ENCODE measurements at places on chromosomes 11 and 22.

GRCh38 chr11:68924073-68924925 lies 20.6 kb downstream of the IGHMBP2 start:
- H3K27ac ChIP-seq: no peak overlapping the region
- peaks cover 97% of the 10 kb centered on the region for H3K36me3 ChIP-seq
- H3K4me1 ChIP-seq: no peaks in the 10 kb centered on the region
- H3K27me3 ChIP-seq: no peaks in the 10 kb centered on the region
- H3K4me3 ChIP-seq: no peak overlapping the region
- DNase-seq: no peak

GRCh38 chr11:77036398-77036797 lies 2.2 kb downstream of the B3GNT6 start:
- no peak overlapping the region for H3K4me3 ChIP-seq
- no peaks in the 10 kb centered on the region for H3K27me3 ChIP-seq
- DNase-seq: no peak
- no peaks in the 10 kb centered on the region for H3K36me3 ChIP-seq

DNA sequence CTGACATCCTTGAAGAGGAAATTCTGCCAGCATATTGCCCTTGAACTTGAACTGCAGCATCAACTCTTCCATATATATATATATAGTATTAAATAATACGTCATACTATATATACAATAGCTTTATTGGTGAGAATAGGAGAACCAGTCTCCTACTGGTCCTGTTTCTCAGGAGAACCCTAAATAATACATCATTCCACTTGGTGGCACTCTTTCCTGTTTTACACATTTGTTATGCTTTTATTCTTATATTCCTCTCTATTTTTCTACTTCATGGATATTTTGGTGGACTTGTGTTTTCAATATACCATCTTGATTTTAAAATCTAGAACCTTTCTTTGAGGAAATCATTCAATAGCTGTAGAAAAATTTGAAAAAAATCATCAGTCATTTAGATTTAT lies 193.3 kb downstream of the TRPC6 start:
- DNase-seq: no peak
- no peaks in the 10 kb centered on the region for H3K36me3 ChIP-seq
- H3K27ac ChIP-seq: no peak overlapping the region
- H3K27me3 ChIP-seq: no peaks in the 10 kb centered on the region
- no peak overlapping the region for H3K4me3 ChIP-seq

DNA sequence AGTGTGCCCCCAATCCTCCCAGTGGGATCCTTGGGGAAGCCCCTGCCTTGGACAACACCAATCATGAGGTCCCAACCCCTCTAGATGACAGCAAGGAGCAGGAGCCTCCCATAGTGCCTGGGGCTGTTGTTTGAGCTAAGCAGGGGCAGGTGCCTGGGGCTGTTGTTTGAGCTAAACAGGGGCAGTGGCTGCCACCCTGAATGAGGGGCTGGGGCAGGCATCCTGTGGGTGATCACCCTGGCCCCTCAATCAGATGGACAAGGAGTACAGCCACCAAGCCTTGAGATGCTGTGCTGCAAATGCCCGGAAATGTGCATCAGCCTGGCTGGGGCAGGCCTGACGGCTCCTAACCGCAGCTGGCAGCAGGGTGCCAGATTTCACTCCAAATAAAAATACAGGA lies 66.7 kb downstream of the MYEOV start:
- no peak overlapping the region for H3K27ac ChIP-seq
- no peaks in the 10 kb centered on the region for H3K27me3 ChIP-seq

DNA sequence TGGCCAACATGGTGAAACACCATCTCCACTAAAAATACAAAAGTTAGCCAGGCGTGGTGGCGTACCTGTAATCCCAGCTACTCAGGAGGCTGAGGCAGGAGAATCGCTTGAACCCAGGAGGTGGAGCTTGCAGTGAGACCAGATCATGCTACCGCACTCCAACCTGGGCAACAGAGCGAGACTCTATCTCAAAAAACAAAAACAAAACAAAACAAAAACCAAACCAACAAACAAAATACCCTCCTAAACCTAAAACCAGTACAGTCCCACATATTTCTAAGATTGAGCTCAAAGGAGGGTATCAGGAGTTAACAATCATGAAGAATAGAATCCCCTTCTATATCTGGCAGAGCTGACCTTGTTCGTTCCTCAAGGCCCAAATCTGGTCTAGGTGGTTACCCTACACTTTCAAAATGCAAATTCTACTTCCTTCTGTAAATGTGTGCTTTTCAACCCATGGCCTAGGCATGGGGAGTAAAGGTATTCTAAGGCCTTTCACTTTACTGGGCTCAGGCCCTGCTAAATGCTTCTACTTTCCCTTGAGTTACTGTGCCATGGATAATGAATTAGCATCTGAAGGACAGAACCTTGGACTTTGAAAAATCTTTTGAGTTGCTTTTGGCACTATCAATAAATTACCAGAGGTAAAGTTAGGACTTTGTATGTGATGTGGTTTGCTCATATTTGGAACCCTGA lies 10.4 kb upstream of the PPP2R1B start:
- no peak for DNase-seq
- H3K36me3 ChIP-seq: no peaks in the 10 kb centered on the region
- no peaks in the 10 kb centered on the region for H3K27me3 ChIP-seq
- no peak overlapping the region for H3K4me3 ChIP-seq
- no peak overlapping the region for H3K27ac ChIP-seq
- no peaks in the 10 kb centered on the region for H3K4me1 ChIP-seq

- DNase-seq: no peak
- no peaks in the 10 kb centered on the region for H3K36me3 ChIP-seq
- H3K4me3 ChIP-seq: no peak overlapping the region
- H3K27ac ChIP-seq: no peak overlapping the region
- no peaks in the 10 kb centered on the region for H3K4me1 ChIP-seq
Observed at GRCh38 chr22:49149721-49150608, 677.7 kb downstream of the BRD1 start.

GRCh38 chr11:34416766-34417165 lies 22.0 kb upstream of the CAT start:
- no peak overlapping the region for H3K27ac ChIP-seq
- no peaks in the 10 kb centered on the region for H3K4me1 ChIP-seq
- no peak for DNase-seq
- no peak overlapping the region for H3K4me3 ChIP-seq
- H3K36me3 ChIP-seq: no peaks in the 10 kb centered on the region

DNA sequence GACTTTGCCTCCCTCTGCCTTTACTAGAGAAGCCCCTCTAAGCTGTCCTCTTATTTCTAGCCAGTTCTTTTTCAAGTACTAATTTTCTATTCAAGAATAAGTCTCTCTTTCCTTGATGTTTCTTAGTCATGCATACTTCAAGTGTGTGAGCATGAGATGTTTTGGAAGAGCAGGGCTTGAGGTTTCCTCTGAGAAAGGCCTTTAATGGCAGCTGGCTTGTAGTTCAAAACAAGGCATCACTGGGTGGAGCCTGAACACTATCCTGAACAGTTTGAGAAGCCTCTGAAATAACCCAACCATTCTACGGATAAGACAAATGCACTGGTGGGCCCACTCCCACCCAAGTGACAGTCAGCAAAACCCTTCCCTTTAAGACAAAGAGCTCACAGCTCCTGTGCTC lies 37.6 kb downstream of the CLDN25 start:
- no peaks in the 10 kb centered on the region for H3K27me3 ChIP-seq
- no peak for DNase-seq
- no peaks in the 10 kb centered on the region for H3K4me1 ChIP-seq
- no peak overlapping the region for H3K27ac ChIP-seq
- H3K4me3 ChIP-seq: no peak overlapping the region

- peaks cover 24% of the 10 kb centered on the region for H3K27me3 ChIP-seq
- H3K27ac ChIP-seq: no peak overlapping the region
- no peak overlapping the region for H3K4me3 ChIP-seq
- no peaks in the 10 kb centered on the region for H3K36me3 ChIP-seq
- no peaks in the 10 kb centered on the region for H3K4me1 ChIP-seq
Observed at GRCh38 chr11:67732045-67732787, 57.8 kb upstream of the ALDH3B2 start.

GRCh38 chr11:112745973-112746372 lies 215.2 kb upstream of the NCAM1 start:
- no peaks in the 10 kb centered on the region for H3K27me3 ChIP-seq
- H3K27ac ChIP-seq: no peak overlapping the region
- no peaks in the 10 kb centered on the region for H3K36me3 ChIP-seq
- H3K4me3 ChIP-seq: no peak overlapping the region
- no peak for DNase-seq
- no peaks in the 10 kb centered on the region for H3K4me1 ChIP-seq

- no peak overlapping the region for H3K27ac ChIP-seq
- no peaks in the 10 kb centered on the region for H3K27me3 ChIP-seq
- DNase-seq: no peak
- no peak overlapping the region for H3K4me3 ChIP-seq
Observed at GRCh38 chr22:38097557-38098409, 12.7 kb downstream of the BAIAP2L2 start.

Data from SJSA1 (cell line).